ENCODE measurements at places on chromosomes 5 and 9. TPM values are rescaled to one million over a fixed set of nuclear protein-coding genes. Genes with fewer than 3 reads are reported as not detected.

Gene ZSWIM6
- total RNA-seq: 10.5 TPM

DNA sequence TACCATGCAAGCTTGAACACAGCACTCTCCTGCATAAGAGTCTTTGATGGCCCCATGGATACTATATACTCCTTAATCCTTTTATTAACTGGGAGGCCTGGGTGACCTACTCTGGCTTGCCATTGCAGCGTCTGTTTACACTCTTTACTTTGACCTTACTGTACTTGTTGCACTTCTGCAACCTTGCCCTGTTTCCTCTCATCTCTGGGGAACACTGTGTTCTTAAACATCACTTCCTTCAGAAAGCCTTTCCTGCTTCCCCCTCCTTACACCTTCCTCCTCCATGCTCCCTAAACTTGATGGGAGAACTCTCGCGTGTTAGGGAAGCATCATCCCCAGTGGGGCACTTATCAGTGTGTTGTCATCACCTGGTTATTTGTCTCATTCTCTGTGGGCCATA lies 222.3 kb downstream of the NR3C1 start:
- H3K4me3 ChIP-seq: no peak overlapping the region
- H3K4me1 ChIP-seq: peaks cover 12% of the 10 kb centered on the region
- no peaks in the 10 kb centered on the region for H3K27me3 ChIP-seq

Gene SLC46A2
- total RNA-seq: 0.18 TPM

DNA sequence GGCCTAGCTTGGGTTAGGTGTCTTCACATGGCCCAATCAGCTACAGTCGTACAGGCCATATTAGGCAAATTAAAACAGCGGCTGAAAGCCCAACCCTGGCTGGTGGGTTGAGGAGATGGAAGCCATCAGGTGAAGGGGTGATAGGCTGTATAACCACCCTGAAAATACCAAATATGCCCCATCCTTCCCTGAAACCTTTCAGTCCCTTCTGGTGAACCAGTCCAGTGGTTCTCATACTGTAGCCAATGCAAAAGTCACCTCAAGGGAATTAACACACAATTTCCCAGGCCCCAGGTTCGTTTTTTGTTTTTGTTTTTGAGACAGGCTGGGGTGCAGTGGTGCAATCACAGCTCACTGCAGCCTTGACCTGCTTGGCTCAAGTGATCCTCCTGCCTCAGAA lies 19.8 kb upstream of the KCNV2 start:
- no peaks in the 10 kb centered on the region for H3K27me3 ChIP-seq
- no peak for DNase-seq
- no peak overlapping the region for H3K4me3 ChIP-seq
- H3K27ac ChIP-seq: no peak overlapping the region
- no peaks in the 10 kb centered on the region for H3K36me3 ChIP-seq

DNA sequence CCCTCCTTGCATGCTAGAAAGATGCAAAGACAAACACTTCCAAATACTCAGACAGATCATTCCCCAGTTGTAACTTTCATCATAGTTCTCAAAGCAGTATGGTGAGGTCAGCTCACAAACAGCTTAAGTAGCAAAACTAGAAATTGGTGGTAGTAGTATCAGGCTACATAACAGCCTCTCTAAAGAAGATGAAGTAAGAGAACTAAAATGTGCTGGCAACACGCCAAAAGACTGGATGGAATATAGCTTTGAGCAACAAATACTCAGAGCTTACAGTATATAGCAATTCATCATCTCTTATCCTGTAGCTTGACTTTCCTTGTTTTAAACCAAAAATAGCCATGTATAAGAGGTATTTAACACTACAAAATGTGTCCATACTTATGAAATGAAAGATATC lies 7.5 kb downstream of the PFDN1 start:
- peak; percentile 45 for DNase-seq
- no peaks in the 10 kb centered on the region for H3K4me1 ChIP-seq
- H3K36me3 ChIP-seq: peaks cover 17% of the 10 kb centered on the region

GRCh38 chr5:58011301-58011700 lies 448.6 kb downstream of the PLK2 start:
- no peaks in the 10 kb centered on the region for H3K4me1 ChIP-seq
- DNase-seq: no peak
- H3K36me3 ChIP-seq: no peaks in the 10 kb centered on the region
- no peaks in the 10 kb centered on the region for H3K27me3 ChIP-seq
- H3K4me3 ChIP-seq: no peak overlapping the region
- H3K27ac ChIP-seq: no peak overlapping the region

- no peaks in the 10 kb centered on the region for H3K4me1 ChIP-seq
- H3K4me3 ChIP-seq: no peak overlapping the region
- no peak for DNase-seq
- no peaks in the 10 kb centered on the region for H3K27me3 ChIP-seq
These were observed 297.1 kb downstream of the KCTD16 start for GRCh38 chr5:144467792-144468191.

DNA sequence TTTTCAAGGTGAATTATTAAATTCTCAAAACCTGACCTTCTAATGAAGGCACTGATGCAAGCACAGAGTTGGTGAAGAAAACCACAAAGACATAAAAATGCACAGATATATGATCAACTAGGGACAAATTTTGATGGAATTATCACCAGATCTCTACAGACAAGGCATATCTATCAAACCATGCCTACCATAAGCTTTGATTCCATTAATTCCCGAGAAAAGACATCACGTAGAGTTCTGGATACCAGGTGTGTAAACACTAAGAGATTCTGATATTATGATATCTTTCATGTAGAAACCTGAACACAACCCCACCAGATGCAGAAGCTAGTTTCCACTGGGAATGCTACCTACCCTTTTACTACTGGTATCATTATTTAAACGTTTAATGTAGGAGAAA lies 140.6 kb downstream of the SLF1 start:
- H3K4me3 ChIP-seq: no peak overlapping the region
- no peaks in the 10 kb centered on the region for H3K36me3 ChIP-seq
- no peaks in the 10 kb centered on the region for H3K27me3 ChIP-seq
- H3K4me1 ChIP-seq: no peaks in the 10 kb centered on the region

- no peak overlapping the region for H3K4me3 ChIP-seq
- H3K27me3 ChIP-seq: no peaks in the 10 kb centered on the region
- H3K4me1 ChIP-seq: no peaks in the 10 kb centered on the region
- no peak for DNase-seq
These were observed 410.1 kb downstream of the CDH18 start for GRCh38 chr5:19577882-19578281.

- H3K4me1 ChIP-seq: no peaks in the 10 kb centered on the region
- H3K27me3 ChIP-seq: no peaks in the 10 kb centered on the region
- DNase-seq: no peak
- no peak overlapping the region for H3K4me3 ChIP-seq
These were observed 15.9 kb downstream of the OR2Y1 start for GRCh38 chr5:180723936-180724335.

Gene FOXD4L5
- total RNA-seq: not detected

DNA sequence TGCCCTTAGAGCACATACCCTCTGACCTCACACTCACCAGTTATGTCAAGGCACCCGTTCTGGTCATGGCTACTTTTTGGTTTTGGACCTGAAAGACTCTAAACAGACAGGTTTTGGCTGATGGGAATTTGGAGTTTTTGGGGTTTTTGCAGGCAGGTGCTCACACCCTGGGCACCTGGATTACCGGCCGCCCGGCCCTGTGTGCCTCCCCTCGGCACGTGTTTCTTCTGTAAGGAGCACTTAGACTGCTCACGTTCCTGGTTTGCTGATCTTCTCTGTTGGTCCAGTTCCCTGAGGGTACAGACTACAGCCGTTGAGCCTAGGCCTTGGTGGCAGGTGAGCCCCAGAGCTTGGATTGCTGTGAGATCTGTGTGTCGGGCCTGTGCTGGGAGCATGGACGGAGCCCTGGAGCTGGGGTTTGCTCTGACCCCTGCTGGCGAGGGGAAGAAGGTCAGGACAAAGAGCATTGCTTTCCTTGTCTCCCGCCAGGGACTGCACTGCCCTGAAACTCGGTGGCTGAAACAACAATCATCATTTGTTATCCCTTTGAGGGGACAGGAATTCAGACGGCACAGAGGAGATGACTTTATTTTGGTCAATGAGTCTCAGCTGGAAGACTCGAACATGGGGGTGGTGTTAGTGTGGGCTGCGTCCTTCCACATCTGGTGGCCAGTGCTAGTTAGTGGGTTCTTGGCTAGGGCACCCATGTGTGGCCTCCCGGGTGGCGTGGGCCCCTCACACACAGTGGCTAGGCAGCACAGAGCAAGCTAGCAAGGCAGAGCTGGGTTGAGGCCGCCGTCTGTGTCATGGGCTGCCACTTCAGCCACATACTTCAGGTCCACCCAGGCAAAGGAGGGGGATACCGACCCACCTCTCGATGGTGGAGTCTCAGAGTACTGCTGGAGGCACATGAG lies 76.4 kb downstream of the EHMT1 start:
- no peaks in the 10 kb centered on the region for H3K27me3 ChIP-seq
- H3K4me3 ChIP-seq: no peak overlapping the region
- H3K4me1 ChIP-seq: peaks cover 41% of the 10 kb centered on the region
- no peak for DNase-seq
- H3K36me3 ChIP-seq: no peaks in the 10 kb centered on the region

Gene PCDHGA8
- total RNA-seq: 0.07 TPM

Gene SGCD
- total RNA-seq: 0.32 TPM

GRCh38 chr5:41181691-41182564 lies 31.4 kb downstream of the C6 start:
- no peak for DNase-seq
- H3K27me3 ChIP-seq: no peaks in the 10 kb centered on the region
- no peaks in the 10 kb centered on the region for H3K36me3 ChIP-seq
- no peak overlapping the region for H3K27ac ChIP-seq
- H3K4me1 ChIP-seq: no peaks in the 10 kb centered on the region

Gene PCDHB8
- total RNA-seq: not detected

DNA sequence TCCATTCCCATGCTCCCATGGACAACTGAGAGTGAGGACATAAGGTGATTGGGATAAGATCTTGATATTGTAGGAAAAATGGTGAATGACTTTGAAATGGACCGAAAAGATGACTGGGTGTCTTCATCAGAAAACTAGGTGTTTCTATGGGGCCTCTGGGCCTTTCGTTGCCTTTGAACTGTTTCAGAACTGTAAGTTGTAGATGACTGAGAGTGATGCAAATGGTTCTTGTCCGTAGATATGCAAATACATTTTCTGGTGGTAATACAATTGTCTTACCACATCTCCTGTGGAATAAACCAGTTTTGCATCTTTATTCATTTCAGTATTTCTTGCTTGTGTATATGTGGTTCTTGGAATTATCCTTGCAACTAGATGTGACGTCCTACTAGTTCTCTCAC lies 16.0 kb upstream of the TEX48 start:
- no peak for DNase-seq
- H3K4me3 ChIP-seq: no peak overlapping the region
- peaks cover 8% of the 10 kb centered on the region for H3K4me1 ChIP-seq

Gene C1QTNF3
- 11.3 TPM for total RNA-seq

DNA sequence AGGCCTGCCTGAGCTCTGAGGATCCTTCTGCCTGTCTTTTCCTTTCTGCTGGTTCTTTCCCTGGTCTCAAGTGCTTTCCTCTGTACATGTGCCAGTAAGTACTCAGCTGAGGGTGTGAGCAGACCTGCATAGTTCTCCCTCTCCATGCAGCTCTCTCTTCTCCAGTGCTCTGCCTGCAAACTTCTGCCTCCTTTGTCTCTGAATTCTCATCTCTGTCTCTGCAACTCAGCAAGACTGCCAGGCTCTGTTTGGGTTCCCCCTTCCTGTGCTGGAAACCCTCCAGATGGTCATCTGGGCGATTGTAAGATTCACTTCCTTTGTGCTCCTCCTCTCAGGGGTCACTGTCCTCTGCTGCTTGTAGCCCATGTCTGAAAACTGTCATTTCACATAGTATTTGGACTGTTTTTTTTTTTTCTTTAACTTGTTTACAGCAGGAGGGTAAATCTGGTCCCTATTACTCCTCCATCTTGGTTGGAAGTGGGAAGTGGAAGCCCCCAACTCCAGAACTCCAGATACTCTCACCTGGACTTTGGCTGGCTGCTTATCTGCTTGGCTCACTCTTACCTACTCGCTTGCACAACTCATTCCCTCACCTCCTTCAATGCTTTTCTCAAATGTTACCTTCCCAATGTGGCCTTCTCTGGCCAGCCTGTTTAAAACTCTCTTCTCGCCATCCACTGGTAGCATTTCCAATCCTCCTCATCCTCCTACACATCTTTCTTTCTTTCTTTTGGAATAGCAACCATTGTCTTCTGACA lies 175.3 kb upstream of the TBC1D2 start:
- no peak for DNase-seq
- H3K4me1 ChIP-seq: no peaks in the 10 kb centered on the region
- H3K4me3 ChIP-seq: no peak overlapping the region
- no peak overlapping the region for H3K27ac ChIP-seq
- no peaks in the 10 kb centered on the region for H3K36me3 ChIP-seq
- no peaks in the 10 kb centered on the region for H3K27me3 ChIP-seq

Gene C5orf34
- 1.8 TPM for total RNA-seq

DNA sequence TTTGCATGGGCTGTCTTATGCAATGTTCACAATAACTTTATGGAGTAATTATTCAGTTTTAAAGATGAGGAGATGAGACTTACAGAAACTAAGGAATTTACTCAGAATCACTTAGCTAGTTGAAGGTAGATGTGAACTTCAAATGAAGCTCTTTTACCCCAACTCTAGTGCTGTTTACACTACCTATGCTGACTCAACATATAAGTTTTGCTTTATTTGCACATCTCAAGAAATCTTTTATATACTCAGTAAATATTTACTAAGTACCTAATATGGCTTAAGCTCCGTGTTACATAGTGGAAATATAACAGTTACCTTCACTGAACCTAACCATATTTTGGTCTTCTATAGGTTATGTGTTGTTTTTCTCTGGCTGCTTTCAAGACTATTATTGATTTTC lies 293.2 kb downstream of the ANXA1 start:
- no peak overlapping the region for H3K27ac ChIP-seq
- H3K4me3 ChIP-seq: no peak overlapping the region
- no peaks in the 10 kb centered on the region for H3K36me3 ChIP-seq
- no peaks in the 10 kb centered on the region for H3K27me3 ChIP-seq
- DNase-seq: no peak

DNA sequence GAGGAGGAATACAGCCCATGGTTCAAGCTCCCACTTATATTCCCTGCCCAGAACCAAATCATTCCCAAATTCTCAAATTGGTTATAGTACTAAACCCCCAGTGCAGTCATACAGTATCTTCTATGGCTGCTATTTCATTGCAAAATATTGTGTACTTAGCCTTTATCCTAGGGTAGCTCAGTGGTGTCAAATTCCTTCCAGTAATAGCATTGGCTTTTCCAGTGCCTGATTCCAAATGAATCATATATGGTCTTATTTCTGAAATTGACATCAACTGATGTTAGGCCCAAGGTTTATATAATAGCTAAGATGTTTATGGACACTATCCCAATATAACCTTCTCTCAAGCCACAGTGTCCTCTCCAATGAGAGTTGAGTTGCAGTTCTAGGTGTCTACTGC lies 256.7 kb downstream of the NDUFS4 start:
- no peaks in the 10 kb centered on the region for H3K4me1 ChIP-seq
- H3K27ac ChIP-seq: no peak overlapping the region
- no peak overlapping the region for H3K4me3 ChIP-seq
- H3K36me3 ChIP-seq: no peaks in the 10 kb centered on the region

- no peak for DNase-seq
- H3K4me1 ChIP-seq: no peaks in the 10 kb centered on the region
- H3K4me3 ChIP-seq: no peak overlapping the region
- no peaks in the 10 kb centered on the region for H3K27me3 ChIP-seq
- H3K36me3 ChIP-seq: no peaks in the 10 kb centered on the region
These were observed 158.1 kb upstream of the VCAN start for GRCh38 chr5:83313436-83313835.

Gene MAP1B
- 0.31 TPM for total RNA-seq

GRCh38 chr5:174231956-174232487 lies 186.5 kb downstream of the NSG2 start:
- no peaks in the 10 kb centered on the region for H3K36me3 ChIP-seq
- no peak overlapping the region for H3K27ac ChIP-seq
- H3K27me3 ChIP-seq: no peaks in the 10 kb centered on the region
- no peak overlapping the region for H3K4me3 ChIP-seq

Data from natural killer cell (primary cell).